T-cell (primary cell): ENCODE measurements at places on chromosomes 4 and X. TPM values are rescaled to one million over a fixed set of nuclear protein-coding genes. Genes with fewer than 3 reads are reported as not detected.

Gene FGD1
- 0.10 TPM for total RNA-seq

Gene PRKG2
- 0.98 TPM for total RNA-seq

Gene GASK1B
- 0.30 TPM for total RNA-seq

Gene DACH2
- total RNA-seq: not detected

Gene USP17L15
- 0.20 TPM for total RNA-seq

Gene RAB41
- total RNA-seq: not detected

Gene GPR101
- total RNA-seq: not detected

Gene SORCS2
- total RNA-seq: not detected

DNA sequence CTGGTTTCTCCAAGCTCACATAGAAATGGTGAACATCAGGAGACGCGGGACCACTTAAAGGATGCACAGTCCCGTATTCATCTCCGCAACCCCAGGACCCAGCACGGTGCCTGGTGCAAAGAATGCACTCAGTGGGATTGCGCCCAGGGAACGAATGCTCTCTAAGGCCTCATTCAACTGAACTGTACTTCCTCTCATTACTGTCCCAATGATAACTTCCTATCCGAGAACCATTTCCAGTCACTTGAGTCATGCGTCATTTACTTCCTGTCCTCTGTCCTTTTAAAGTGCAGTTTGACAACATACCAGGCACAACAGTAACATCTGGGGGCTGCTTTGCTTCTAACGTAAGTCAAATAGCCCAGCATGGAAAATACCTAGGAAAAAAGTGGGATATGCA lies 75.7 kb downstream of the RBM47 start:
- DNase-seq: no peak
- H3K4me1 ChIP-seq: peaks cover 3% of the 10 kb centered on the region
- H3K27ac ChIP-seq: no peak overlapping the region
- no peaks in the 10 kb centered on the region for H3K36me3 ChIP-seq
- no peak overlapping the region for H3K4me3 ChIP-seq
- no peaks in the 10 kb centered on the region for H3K27me3 ChIP-seq

DNA sequence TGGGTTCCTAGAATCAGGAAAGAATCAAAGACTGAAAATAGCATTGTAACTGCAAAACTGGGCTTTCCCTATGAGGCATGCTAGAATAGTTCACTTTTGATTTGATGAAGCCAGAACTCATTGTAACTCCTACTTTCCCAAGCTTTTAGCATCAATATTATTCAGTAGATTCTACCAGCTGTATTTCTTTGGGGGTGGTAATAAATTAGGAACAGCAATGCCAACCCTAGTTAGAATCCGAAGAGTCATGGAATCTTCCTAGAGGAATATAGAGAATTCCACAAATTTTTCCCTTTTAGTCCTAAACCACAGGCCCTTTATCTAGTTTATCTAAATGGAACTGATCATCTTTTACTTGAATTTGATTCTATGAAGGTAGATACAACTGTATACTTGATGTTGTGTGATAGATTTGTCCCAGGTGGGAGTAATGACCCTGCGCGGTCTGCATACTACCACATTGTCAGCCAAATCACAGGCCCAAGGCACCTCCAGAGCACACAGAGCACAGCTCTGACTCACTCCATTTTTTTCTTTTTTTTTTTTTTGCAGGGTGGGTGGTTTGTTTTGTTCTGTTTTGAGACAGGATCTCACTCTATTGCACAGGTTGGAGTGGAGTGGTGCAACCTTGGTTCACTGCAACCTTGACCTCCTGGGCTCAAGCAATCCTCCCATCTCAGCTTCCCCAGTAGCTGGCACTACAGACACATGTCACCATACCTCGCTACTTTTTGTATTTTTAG lies 66.6 kb downstream of the EDNRA start:
- H3K36me3 ChIP-seq: no peaks in the 10 kb centered on the region
- no peak for DNase-seq
- no peak overlapping the region for H3K27ac ChIP-seq
- peaks cover 4% of the 10 kb centered on the region for H3K4me1 ChIP-seq

GRCh38 chr4:130257271-130257670 lies 1161.3 kb downstream of the C4orf33 start:
- H3K36me3 ChIP-seq: no peaks in the 10 kb centered on the region
- no peaks in the 10 kb centered on the region for H3K4me1 ChIP-seq
- DNase-seq: no peak
- no peaks in the 10 kb centered on the region for H3K27me3 ChIP-seq
- H3K4me3 ChIP-seq: no peak overlapping the region

DNA sequence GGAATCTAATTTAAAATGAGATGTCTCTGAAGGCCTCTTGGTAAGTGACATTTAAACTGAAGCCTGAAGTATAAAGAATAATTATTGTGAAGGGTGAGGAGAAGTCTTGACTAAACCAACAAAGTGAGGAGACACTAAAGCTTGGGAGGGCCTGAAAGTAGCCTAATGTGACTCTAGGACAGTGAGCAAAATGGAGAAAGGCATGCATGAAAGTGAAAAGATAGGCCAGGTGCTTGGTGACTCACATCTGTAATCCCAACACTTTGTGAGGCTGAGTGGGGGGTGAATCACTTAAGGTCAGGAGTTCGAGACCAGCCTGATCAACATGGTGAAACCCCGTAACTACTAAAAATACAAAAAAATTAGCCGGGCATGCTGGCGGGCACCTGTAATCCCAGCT lies 46.9 kb upstream of the SMARCAD1 start:
- no peaks in the 10 kb centered on the region for H3K4me1 ChIP-seq
- no peaks in the 10 kb centered on the region for H3K27me3 ChIP-seq
- DNase-seq: no peak
- H3K36me3 ChIP-seq: no peaks in the 10 kb centered on the region
- no peak overlapping the region for H3K27ac ChIP-seq

- H3K4me3 ChIP-seq: no peak overlapping the region
- peak overlapping the region; percentile 94 for H3K27ac ChIP-seq
- no peaks in the 10 kb centered on the region for H3K27me3 ChIP-seq
- DNase-seq: peak; percentile 68
- H3K4me1 ChIP-seq: peaks cover 40% of the 10 kb centered on the region
- no peaks in the 10 kb centered on the region for H3K36me3 ChIP-seq
These were observed 27.9 kb upstream of the TMSB4X start for GRCh38 chrX:12946838-12947544.

GRCh38 chr4:138911909-138912703 lies 103.5 kb upstream of the NOCT start:
- no peaks in the 10 kb centered on the region for H3K4me1 ChIP-seq
- no peaks in the 10 kb centered on the region for H3K36me3 ChIP-seq
- H3K27me3 ChIP-seq: no peaks in the 10 kb centered on the region
- no peak overlapping the region for H3K27ac ChIP-seq

DNA sequence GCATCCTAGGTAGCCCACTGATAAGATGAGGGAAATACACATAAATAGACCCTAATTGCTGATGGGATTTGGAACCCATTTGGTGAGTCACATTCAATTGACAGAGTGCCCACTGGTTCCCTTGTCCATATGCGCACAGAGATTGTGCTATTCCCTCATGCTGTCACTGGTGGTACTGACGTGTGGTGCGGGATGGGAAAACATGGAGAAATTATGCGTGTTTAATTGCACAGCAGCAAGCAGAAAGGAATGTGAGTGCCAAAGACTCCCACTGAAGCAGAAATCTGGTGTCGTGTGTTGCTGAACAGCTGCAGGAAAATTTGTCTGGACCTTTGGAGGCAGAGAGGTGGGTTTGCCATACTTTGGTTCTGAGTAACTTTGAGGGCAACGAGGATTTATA lies 92.2 kb downstream of the NHSL2 start:
- H3K36me3 ChIP-seq: no peaks in the 10 kb centered on the region
- no peaks in the 10 kb centered on the region for H3K4me1 ChIP-seq
- H3K27ac ChIP-seq: no peak overlapping the region
- no peak for DNase-seq
- no peak overlapping the region for H3K4me3 ChIP-seq

GRCh38 chr4:16079046-16079445 lies 4.8 kb downstream of the PROM1 start:
- peaks cover 23% of the 10 kb centered on the region for H3K4me1 ChIP-seq
- no peak for DNase-seq
- peaks cover 52% of the 10 kb centered on the region for H3K27me3 ChIP-seq

DNA sequence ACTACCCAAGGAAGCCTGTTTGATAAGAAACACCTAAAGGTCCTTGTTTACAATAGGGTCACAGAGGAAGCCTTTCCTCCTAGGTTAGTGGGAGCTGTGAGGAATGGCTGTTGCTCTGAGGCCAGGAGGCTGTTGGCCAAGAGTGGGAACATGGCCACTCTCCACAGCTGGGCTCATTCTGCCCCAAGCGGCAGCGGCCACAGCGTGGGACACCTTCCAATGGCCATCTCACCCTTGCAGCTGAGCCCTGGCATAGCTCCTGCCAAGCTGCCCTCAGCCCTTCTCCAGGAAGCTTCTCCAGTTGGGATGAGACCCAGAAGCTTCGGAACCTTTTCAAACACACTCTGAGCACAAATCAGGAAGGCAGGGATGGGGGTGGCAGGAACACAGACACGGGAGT lies 111.8 kb upstream of the MAP3K15 start:
- no peak overlapping the region for H3K4me3 ChIP-seq
- DNase-seq: no peak
- peaks cover 24% of the 10 kb centered on the region for H3K36me3 ChIP-seq
- peaks cover 2% of the 10 kb centered on the region for H3K4me1 ChIP-seq
- no peak overlapping the region for H3K27ac ChIP-seq

DNA sequence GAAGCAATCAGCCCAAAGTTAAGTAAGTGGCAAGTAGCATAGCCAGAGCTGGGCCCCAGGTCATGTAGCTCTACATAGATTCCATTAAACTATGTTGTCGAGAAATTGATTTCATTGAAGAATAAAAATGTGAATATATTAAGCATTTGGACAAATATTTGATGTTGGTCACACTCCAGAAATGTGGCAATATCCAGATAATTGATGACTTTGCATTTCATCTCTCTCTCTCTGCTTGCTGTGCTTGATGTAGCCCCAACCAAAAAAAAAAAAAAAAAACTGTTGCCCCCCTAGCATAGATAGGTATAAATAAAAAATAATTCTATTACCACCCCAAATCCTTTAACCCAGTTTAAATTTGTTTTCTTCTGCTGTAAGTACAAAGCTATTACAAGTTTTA lies 7.5 kb upstream of the NDST3 start:
- H3K4me3 ChIP-seq: no peak overlapping the region
- no peak for DNase-seq
- no peaks in the 10 kb centered on the region for H3K36me3 ChIP-seq

DNA sequence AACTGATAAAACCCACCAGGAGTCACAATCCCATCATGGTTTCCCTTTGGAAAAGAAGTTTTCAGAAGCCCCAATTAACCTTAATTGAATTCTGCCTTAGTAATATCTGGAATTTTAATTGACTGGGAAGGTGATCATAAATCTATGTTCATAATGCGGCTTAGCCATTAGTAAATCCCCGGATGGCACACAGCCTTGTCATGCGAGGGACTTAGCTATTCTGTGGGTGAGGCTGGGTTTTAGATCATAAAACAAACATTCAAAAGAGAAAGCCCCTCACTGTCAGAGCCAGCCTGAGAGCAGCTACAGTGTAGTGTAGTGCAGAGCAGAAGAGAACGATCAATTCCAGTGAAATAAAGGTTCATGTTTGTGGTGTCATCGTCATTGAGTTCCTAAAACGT lies 124.0 kb upstream of the NOCT start:
- no peaks in the 10 kb centered on the region for H3K36me3 ChIP-seq
- H3K27me3 ChIP-seq: no peaks in the 10 kb centered on the region
- no peak overlapping the region for H3K27ac ChIP-seq
- H3K4me1 ChIP-seq: no peaks in the 10 kb centered on the region

- H3K27ac ChIP-seq: no peak overlapping the region
- H3K36me3 ChIP-seq: no peaks in the 10 kb centered on the region
- no peaks in the 10 kb centered on the region for H3K4me1 ChIP-seq
- H3K4me3 ChIP-seq: no peak overlapping the region
- no peak for DNase-seq
- H3K27me3 ChIP-seq: no peaks in the 10 kb centered on the region
These were observed 177.4 kb downstream of the DCHS2 start for GRCh38 chr4:154314248-154314647.

GRCh38 chrX:22097012-22097694 lies 65.0 kb downstream of the PHEX start:
- H3K4me3 ChIP-seq: no peak overlapping the region
- no peaks in the 10 kb centered on the region for H3K4me1 ChIP-seq
- H3K27me3 ChIP-seq: no peaks in the 10 kb centered on the region
- H3K36me3 ChIP-seq: no peaks in the 10 kb centered on the region
- DNase-seq: no peak

DNA sequence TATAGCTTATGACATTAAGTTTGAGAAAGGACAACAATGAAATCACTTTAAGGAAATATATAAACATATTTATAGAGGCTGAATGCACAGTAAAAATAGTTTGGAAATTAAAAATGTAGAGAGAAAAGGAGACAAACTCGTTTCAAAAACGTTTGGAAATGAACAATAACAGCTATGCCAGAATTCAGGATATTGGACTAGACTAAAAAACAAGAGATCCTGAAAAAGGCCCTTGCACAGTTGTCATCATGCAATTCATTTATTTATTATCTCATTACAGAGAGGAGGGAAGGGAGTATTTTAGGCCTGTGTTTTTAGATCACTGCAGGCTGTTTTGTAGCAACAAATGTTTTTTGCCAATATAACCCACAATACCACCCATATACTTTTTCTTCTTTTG lies 527.2 kb downstream of the ADGRL3 start:
- H3K27ac ChIP-seq: no peak overlapping the region
- H3K27me3 ChIP-seq: no peaks in the 10 kb centered on the region
- no peaks in the 10 kb centered on the region for H3K36me3 ChIP-seq
- no peak for DNase-seq

- H3K4me3 ChIP-seq: no peak overlapping the region
- no peaks in the 10 kb centered on the region for H3K36me3 ChIP-seq
- DNase-seq: no peak
- H3K27me3 ChIP-seq: peaks cover 4% of the 10 kb centered on the region
These were observed 129.2 kb upstream of the TRIM2 start for GRCh38 chr4:153074936-153075630.

DNA sequence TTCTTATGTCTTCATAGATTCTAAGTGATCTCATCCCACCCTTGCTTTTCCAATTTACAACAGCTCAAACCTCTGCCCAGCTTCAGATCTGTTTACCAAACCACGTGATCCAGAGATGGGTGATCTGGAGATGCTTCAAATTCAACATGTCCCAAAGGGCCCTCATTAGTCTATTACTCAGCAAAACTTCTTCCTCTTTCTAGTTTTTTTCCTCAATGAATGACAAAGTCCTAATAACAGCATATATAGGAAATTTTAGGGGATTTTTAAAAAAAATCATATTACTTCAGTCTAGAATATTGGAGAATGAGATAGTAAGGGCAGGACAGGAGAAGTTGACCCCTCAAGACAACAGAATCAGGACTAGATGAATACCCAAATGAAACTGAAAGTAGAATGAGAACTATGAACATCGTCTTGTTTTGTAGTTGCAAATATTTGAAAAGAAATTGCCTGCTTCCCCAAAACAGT lies 127.1 kb downstream of the CFAP299 start:
- peaks cover 3% of the 10 kb centered on the region for H3K4me1 ChIP-seq
- peak overlapping the region; percentile 57 for H3K27ac ChIP-seq
- peak overlapping the region; percentile 15 for H3K4me3 ChIP-seq
- no peaks in the 10 kb centered on the region for H3K36me3 ChIP-seq

GRCh38 chrX:124194199-124194598 lies 138.3 kb upstream of the TEX13D start:
- no peaks in the 10 kb centered on the region for H3K27me3 ChIP-seq
- no peaks in the 10 kb centered on the region for H3K36me3 ChIP-seq
- no peaks in the 10 kb centered on the region for H3K4me1 ChIP-seq
- no peak for DNase-seq

- H3K27me3 ChIP-seq: no peaks in the 10 kb centered on the region
- peaks cover 4% of the 10 kb centered on the region for H3K4me1 ChIP-seq
- no peak overlapping the region for H3K4me3 ChIP-seq
- no peak overlapping the region for H3K27ac ChIP-seq
These were observed 10.1 kb downstream of the STK26 start for GRCh38 chrX:132033166-132033565.

- no peaks in the 10 kb centered on the region for H3K27me3 ChIP-seq
- H3K4me1 ChIP-seq: peaks cover 2% of the 10 kb centered on the region
- H3K27ac ChIP-seq: no peak overlapping the region
- DNase-seq: peak; percentile 30
- no peaks in the 10 kb centered on the region for H3K36me3 ChIP-seq
These were observed 15.0 kb upstream of the STS start for GRCh38 chrX:7132335-7133049.
